RCC 7860 (cell line): ENCODE measurements at places on chromosomes 3 and 15.

- no peak for DNase-seq
These were observed 25.3 kb downstream of the CHDH start for GRCh38 chr3:53820756-53821580.

DNA sequence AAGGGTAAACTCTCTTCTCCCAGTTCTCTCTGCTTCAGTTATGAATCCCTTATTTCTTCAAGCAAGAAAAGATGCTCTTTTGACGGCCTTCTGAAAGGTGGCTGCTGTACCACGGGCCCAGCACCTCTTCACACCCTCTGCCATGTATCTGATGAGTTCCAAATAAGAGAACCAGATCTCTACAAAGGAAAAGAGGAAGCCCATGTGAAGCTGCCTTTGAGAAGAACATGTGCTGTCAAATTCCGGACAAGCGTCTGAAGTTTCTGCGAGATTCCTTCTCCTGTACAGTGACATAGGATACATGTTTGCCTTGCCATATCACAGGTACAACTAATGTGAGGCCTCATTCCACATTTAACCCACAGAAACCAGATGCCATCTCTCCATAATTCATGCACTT is 59.2 kb downstream of the SH3BP5 start:
- no peak for DNase-seq

- no peak for DNase-seq
These were observed 34.0 kb upstream of the PCSK6 start for GRCh38 chr15:101523560-101523940.

GRCh38 chr3:23867838-23868237 is 49.0 kb downstream of the NKIRAS1 start:
- DNase-seq, result no peak

- DNase-seq, result no peak
These were observed 38.7 kb downstream of the RTP4 start for GRCh38 chr3:187406927-187407326.

- no peak for DNase-seq
These were observed 730 bp upstream of the ZNF710 start for GRCh38 chr15:90000186-90001001.

DNA sequence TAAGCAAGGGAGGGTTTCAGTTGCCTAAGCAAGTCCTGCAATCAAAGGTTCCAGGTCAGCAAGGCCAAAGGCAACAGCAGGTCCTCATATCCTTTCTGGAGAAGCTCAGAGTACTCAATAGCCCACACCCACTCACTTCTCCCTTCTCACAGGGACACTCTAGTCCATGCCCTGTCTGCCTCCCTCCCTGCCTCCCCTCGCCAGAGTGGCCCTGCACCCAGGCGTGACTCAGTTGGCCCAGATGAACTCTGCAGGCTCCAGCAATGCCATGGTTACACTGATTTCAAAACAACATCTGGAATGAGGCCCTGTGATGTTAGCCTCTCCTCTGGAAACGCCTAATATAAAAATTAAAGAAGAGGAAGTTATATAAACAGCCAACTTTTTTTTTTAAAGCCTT is 32.9 kb downstream of the IL16 start:
- DNase-seq, result no peak

GRCh38 chr3:164890061-164890460 is 188.2 kb downstream of the SI start:
- no peak for DNase-seq

DNA sequence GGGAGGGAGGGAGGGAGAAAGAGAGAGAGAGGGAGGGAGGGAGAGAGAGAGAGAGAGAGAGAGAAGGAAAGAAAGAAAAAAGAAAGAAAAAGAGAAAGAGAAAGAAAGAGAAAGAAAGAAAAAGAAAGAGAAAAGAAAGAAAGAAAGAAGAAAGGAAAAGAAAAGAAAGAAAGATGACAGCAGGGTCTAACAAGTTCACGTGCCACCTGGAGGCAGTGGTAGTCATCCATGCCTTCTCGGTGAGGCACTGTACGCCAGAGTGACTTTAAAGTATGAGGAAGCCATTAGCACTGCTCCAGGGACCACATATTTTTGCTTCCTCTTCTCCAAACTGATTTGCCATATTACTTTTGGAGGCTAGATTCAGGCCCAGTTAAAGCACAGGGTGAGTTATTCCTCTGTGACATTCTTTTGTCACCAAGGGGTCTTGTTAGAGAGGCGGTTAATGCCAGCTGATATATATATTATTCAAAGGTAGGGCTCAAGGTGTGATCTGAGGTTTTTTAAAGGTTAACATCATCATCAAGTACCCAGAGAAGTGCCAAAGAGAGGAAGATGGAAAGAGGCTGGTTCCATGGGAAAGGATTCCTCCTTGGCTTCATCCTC is at the start of gene HTR3D:
Gene HTR3D (plus strand): TSS at position 556 of the 606 bp plus-strand sequence. CDS start 0 bp downstream, at position 556.
- peak; percentile 54 for DNase-seq

DNA sequence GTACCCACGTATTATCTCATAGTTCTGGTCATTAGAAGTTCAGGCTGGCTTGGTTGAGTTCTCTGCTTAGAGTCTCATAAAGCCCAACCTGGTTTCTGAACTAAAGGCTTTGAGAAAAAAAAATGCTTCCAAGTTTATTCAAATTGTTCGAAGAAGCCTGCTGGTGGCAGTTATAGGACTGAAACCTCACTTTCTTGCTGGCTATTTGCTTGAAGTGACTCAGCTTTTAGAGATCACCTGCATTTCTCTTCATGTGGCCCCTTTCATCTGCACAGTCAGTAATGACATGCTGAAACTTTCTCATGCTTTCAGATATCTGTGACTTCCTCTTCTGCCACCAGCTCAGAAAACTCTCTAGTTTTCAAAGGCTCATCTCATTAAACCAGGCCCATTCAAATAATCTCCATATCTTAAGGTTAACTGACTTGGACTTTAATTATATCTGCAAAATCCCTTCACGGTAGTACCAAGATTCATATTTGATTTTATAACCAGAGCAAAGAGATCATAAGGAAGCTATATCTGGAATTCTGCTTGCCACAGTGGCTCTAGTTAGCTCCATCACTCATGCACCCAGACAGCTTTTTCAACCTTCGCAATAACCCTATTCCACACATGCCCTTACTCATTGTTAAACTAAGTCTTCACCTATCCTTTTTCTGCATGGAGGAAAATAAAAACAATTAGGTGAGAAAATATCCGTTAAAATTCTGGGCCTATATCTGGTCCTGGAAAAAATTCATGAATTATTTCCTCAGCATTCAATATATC is 433.8 kb upstream of the CBLB start:
- DNase-seq, result no peak

DNA sequence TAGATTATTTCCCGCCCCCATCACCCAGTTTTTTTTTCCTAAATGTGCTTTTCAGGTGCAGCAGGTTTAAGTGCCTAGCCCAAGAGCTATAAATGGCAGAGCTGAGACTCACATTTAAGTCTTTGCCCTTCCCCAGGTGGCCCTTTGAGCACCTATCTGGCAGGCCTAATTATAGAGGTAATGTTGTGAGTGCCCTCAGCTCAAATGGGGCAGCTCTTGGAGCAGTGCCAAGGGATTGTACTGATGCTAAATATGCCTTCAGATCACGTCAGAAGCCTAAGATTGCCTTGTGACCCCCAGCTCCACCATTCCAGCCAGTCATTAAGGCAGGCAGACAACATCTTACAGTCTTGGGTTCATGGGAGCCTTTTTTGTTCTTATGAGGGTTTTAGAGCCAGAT is 159.5 kb downstream of the RPLP1 start:
- no peak for DNase-seq

- no peak for DNase-seq
These were observed 893.3 kb upstream of the GBE1 start for GRCh38 chr3:82654708-82655107.

- no peak for DNase-seq
These were observed 949.4 kb downstream of the ROBO1 start for GRCh38 chr3:78818161-78818985.

GRCh38 chr15:34114215-34114614 is 12.3 kb downstream of the PGBD4 start:
- no peak for DNase-seq

DNA sequence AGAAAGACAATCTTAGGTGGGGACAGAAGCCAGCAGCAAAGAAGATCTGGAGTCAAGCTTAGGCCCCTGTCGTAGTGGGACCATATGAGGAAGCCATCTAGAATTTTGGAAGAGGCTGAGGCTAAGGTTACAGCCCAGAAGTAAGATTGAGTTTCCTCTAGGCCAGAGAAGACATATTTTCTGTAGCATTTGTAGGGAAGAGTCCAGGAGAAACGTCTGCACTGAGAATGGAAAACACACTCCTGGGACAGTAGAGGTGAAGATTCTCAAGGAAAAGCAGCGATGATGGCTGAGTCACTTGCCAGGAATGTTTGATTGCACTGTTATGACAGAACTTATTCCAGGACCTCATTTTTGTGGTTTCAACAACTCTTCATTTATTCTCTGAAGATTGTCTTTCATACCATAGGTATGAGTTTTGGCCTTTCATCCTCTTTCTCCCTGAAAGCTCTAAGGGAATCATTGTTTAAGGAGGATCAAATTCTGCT is 107.2 kb downstream of the GTPBP8 start:
- DNase-seq, result peak; percentile 95
